ENCODE measurements at places on chromosomes 5 and 9.

- no peak for DNase-seq
These were observed 163.7 kb upstream of the PPP1R2B start for GRCh38 chr5:156686380-156686779.

GRCh38 chr5:28750251-28750650, 1711.9 kb upstream of the CDH9 start:
- DNase-seq: no peak

- DNase-seq: no peak
These were observed 49.6 kb downstream of the STRBP start for GRCh38 chr9:123218831-123219230.

GRCh38 chr5:2007496-2007877, 124.8 kb upstream of the IRX4 start:
- DNase-seq: no peak

DNA sequence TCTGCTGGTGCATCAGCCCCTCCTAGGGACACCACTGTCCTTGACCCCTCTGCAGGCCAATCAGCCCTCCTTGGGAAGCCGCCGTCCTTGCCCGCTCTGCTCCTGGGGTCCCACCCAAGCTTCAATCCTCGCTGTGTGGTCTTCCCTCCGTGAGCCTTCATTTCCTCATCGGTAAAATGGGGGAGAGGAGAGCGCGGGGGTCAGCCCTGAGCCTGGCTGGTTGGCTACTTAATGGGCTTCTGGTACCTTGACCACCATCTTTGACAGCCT, 12.7 kb upstream of the SLC2A6 start:
- DNase-seq: no peak

GRCh38 chr5:163696579-163696887, 191.1 kb downstream of the MAT2B start:
- no peak for DNase-seq

DNA sequence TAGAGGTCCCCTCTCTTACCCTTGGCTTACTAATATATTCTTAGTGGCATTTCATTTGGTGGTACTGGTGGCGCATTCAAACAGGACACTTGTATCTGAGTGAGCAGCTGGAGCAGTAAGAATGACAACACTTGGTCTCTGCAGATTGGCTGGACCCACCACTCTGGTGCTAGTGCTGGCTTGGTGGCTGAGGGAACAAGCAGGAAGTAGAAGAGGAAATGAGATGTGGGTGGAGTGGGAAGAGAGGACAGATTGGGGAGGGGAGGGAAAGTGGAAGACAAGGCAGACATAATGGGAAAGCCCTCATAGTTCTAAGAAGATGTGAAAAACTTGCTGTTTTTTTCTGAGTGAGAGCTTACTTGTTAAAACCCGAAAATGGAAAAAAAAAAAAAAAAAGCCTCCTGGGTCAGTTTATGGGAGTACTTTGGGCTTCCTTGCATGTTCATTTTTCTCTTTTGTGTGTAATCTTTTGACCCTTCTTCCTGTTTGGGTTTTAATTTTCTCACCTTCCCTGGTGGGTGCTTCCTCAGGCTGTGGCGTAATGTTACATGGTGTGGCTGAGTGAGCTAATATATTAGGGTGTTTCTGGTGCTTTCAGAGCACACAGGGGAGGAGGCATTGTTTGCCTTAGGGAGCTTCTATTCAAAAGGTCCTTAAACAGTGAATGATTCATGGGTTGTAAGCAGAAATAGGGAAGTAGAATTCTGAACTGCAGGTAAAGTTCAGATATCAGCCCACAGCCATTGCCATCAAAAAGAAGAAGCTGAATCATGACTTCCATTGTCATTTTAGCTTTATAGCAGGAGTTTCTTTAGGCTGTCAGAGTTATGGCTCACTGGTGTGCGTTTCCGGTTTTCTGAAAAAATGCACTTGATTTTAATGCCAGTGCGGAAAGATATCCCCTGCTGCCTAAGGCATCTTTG, 52.3 kb downstream of the TLE4 start:
- DNase-seq: peak; percentile 8

Data from stimulated activated CD8-positive, alpha-beta memory T cell treated with anti-CD3 and anti-CD28 coated beads, Interleukin-2, amount 100 ng/mL, for 1 hour (primary cell).